ENCODE measurements at places on chromosomes 2 and 18.
A peak's percentile ranks its signal among the peaks of the same experiment; 100 is the strongest.

DNA sequence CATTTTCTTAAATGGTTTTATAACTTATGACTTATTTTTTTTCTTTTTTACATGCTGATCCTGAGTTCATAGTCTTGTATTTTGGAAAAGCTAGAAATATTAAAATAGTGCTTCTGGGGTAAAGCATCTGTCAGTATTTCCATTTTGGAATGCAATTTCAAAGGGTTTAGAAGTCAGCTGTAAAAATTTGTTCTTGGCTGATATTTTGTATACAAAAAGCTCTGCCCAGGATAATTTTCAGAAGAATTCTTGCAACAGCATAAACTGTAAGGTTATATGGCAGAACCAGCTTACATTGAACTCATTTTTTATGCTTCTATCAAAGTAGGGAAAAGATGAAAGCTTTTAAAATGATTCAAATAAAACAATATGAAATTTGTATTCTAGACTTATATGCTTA lies 97.4 kb downstream of the DIS3L2 start:
- DNase-seq, result no peak

- DNase-seq, result no peak
Measured at GRCh38 chr18:57737400-57738060, 65.6 kb downstream of the ATP8B1 start.

- DNase-seq, result no peak
Measured at GRCh38 chr2:21035282-21035973, 8.4 kb downstream of the APOB start.

- no peak for DNase-seq
Measured at GRCh38 chr18:52999633-53000032, 659.6 kb downstream of the DCC start.

DNA sequence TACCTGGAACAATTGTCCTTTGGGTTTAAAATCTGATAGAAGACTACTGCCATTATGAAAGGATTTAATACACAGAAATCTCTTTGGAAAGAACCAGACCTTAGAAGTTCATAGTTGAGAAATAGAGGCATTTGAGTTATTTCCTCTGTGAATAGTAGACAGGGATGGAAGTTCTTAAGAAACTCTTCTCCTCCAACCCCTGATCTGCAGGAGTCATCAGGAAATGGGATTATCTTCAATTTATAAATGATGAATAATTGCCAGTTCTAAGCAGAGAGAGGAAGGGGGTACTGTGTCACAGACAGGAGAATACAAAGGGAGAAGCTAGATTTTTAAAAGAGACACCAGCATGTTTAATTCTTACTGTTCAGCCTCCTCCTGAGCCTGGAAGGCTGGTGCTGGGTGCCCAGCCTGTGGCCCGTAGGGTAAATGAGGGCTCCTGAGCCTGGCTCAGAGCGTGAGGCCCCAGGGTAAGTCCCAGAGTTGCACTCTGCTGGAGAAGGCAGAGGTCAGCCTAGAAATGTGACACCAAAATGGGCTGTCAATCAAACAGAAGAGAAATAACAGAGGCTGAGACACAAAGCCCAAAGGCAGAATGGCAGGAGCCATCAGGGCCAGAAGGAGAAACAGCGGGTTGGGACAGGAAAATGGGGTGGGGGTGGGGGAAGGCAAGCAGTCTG lies 58.2 kb upstream of the PKDCC start:
- DNase-seq, result no peak

DNA sequence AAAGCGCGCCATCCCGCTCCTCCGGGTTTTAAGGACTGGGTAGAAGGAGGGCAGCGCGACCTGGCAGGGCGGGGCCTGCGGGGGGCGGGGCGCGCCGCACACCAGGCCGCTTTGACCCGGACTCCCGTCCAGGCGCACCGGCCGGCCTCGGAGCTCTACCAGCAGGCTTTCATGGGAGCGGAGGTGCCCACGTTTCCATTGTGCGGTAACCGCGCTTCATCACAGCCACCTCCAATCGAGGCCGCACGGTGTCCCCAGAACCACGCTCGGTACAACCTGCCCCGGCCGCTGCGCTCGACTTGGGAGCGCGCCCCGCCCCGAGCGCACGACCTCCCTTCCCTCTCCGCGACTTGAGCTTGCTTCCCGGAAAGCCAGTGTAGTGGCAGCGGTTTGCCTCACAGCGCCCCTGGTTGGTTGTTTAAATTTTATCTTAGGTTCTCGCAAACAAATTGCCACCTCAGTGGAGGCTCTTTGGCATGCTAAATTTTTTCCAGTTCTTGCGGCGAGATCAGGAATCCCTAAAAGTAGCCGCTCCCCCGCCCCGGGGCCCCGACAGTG lies 280 bp upstream of the CYP1B1 start:
- peak; percentile 61 for DNase-seq

DNA sequence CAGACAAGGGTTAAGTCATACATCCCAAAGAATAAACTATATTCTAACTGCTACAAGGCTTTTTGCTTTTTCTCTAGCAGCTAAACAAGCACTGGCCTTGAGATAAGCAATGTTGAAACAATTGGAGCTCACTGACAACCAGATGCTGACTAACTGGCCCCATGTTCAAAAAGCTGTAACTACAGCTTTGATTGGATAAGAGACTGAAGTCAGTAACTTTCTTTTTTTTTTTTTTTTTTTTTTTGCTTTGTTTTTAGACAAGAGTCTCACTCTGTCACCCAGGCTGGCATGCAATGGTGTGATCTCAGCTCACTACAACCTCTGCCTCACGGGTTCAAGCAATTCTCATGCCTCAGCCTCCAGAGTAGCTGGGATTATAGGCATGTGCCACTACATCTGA lies 45.4 kb upstream of the TMEM163 start:
- no peak for DNase-seq

GRCh38 chr2:202689459-202689858 lies 54.7 kb downstream of the FAM117B start:
- no peak for DNase-seq

DNA sequence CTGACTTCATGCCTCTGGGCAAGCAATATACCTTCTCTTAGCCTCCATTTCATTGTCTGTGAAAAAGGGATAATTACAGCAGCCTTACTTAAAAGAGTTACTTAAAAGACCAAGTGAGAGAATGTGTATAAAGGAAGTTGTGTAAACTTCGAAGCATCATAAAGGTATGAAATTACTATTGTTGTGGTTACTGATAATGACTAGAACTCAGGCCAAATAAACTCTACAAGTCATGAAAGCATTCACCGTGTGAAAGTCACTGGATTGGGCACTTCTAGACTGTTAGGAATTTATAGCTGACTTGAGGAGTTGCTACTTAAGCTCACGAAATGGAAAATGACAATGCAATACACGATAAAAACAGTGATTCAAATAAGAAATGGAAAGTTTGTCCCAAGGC lies 67.4 kb upstream of the HAAO start:
- no peak for DNase-seq

DNA sequence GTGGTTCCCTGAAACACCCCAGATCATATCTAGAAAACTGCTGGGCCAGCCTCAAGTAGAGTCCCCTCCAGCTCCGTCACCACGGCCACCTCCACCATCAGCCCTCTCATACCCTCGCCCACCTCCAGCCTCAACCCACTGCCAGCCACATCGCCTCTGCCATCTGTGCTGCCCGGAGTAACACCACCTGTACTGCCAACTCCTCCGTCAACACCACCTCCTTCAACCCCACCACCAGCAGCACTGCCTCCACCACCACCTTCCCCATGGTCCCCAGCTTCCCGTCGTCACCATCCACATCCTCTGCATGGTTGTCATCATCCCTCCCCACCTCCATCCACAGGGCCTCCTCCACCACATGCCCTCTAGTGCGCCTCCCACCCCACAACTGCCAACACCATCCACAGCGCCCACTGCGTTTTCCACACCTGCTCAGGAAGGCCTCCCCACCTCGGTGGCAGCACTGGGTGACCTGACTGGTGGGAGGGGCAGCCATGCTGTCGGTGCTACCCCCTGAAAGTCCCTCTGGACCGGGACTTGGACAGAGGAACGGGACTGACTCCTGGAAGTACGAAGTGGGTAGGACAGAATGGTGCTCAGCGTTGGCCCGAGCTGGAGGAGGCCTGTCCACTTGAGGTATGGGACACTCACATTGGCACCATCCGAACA lies 1.6 kb downstream of the SNED1 start:
- no peak for DNase-seq

GRCh38 chr2:96918092-96918753 lies 48.3 kb upstream of the SEMA4C start:
- DNase-seq, result no peak

DNA sequence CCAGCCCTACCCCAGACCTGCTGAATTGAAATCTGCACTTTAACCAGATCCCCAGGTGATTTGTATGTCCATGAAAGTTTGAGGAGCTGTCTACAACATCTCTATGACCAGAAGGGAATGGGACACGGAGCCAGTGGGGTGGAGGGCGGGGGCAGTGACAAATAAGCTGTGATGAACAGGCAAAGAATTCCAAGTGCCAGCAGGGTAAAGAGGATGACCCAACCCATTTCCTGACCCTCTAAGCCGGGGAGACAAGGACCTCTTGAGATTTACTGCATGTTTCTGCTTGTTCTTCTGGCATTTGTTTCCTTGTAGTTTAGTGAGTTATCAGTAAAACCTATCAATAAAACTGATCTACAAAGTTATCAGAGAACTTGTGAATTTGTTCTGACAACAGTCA lies 8.7 kb downstream of the TET3 start:
- DNase-seq, result no peak

GRCh38 chr18:70037431-70038061 lies 89.9 kb upstream of the CD226 start:
- no peak for DNase-seq

GRCh38 chr2:134570676-134571075 lies 148.1 kb downstream of the TMEM163 start:
- DNase-seq, result no peak

- no peak for DNase-seq
Measured at GRCh38 chr18:47110492-47111274, 39.6 kb downstream of the HDHD2 start.

DNA sequence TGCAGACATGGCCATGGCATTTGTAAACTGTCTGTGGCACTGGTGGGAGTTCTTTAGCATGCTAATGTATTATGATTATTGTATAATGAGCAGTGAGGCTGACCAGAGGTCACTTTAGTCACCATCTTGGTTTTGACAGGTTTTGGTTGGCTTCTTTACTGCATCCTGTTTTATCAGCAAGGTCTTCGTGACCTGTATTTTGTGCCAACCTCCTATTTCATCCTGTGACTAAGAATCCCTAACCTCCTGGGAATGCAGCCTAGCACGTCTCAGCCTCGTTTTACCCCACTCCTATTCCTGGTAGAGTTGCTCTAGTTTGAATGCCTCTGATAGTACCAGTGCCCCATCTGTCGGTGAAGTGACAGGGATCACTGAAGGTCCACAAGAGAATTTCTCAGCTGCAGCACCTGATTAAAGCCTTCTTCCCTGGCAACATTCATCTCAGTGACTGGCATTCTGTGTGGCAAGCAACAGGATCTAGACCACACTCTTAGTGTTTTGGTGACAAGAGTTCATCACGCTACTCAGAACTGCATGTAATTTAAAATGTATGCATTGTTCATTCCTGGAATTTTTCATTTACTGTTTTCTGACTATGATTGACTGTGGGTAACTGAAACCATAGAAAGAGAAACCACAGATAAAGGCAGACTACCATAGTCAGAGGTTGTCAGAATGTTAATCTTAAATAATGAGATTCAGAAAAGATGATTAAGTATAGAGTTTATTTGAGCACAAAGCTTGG lies 43.0 kb upstream of the GPR39 start:
- DNase-seq, result no peak

GRCh38 chr2:8304821-8305766 lies 376.8 kb upstream of the ID2 start:
- no peak for DNase-seq

GRCh38 chr2:46296216-46296839 lies 879 bp upstream of the EPAS1 start:
- no peak for DNase-seq

DNA sequence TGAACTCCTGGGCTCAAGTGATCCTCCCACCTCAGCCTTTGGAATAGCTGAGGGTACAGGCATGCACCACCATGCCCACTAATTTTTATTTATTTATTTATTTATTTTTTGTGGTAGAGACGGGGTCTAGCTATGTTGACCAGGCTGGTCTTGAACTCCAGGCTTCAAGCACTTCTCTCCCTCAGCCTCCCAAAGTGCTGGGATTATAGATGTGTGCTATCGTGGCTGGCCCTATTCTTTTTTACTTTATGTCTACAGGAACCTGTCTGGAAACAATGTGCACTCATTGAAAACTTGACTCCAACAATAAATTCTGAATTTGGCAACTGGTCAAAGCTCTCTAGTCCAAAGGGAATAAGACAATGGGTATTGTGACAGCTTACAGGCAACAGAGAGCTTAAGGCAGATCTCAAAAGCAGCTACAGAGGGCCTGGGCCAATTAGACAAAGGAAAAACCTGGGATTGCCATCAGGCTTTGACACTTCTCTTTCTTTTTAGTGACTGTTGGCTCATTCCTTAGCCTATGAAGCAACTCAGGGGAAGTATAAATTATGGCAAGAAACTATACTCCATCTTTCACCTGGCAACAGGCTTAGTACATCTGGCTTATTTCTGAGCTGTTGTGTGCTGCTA lies 55.1 kb upstream of the RAPGEF4 start:
- DNase-seq, result no peak

- DNase-seq, result no peak
Measured at GRCh38 chr2:27638037-27638637, 9.3 kb downstream of the GPN1 start.

GRCh38 chr2:219099329-219099728 lies 38.6 kb upstream of the IHH start:
- no peak for DNase-seq

- no peak for DNase-seq
Measured at GRCh38 chr2:225916692-225917091, 517.2 kb downstream of the NYAP2 start.

- no peak for DNase-seq
Measured at GRCh38 chr2:159905926-159906714, 108.1 kb upstream of the CD302 start.

DNA sequence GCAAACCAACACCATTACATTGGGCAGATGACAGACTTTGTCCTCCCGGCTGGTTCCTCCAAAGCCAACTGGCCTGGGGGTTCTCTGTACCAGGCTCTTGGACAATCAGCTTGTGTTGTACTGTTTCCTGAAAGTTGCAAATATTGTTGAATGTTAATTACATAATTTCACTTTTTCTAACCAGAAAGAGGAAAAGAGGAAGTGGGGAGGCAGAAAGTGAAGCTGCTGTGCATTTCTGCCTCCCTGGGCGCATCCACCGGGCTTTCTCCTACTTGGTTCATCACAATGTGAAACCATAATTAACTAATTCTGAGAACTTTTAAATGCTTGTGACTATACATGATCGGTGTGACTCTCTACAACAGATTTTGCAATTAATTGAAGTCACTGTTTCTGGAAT lies 10.1 kb downstream of the TWIST2 start:
- DNase-seq, result no peak

DNA sequence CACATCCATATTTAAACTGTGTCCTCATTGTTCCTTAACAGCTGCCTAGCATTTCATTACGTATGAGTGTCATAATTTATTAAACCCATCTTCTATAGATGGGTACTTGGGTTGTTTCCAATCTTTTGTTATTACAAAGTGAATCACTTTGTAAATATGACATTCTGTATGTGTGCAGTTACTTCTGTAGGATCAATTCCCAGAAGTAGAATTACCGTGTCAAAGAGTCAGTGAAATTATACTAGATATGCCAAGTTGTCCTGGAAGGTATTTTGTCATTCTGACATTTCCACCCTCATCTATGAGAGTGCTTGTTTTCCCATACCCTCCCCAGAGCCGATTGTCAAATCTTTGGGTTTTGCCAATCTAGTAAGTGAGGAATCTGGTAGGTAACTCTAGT lies 194.5 kb upstream of the APCDD1 start:
- DNase-seq, result no peak

- no peak for DNase-seq
Measured at GRCh38 chr2:38465789-38466127, 88.7 kb upstream of the ATL2 start.

- no peak for DNase-seq
Measured at GRCh38 chr2:18993756-18994338, 364.6 kb downstream of the OSR1 start.

Data from stimulated activated CD4-positive, alpha-beta T cell treated with anti-CD3 and anti-CD28 coated beads, Interleukin-12 subunit alpha, Interleukin-12 subunit beta, amount 100 ng/mL, for 24 hours (primary cell).